ENCODE measurements at places on chromosomes 16 and 17. TPM values are rescaled to one million over a fixed set of nuclear protein-coding genes. Genes with fewer than 3 reads are reported as not detected.

Gene SBK1
- total RNA-seq: 23.6 TPM

DNA sequence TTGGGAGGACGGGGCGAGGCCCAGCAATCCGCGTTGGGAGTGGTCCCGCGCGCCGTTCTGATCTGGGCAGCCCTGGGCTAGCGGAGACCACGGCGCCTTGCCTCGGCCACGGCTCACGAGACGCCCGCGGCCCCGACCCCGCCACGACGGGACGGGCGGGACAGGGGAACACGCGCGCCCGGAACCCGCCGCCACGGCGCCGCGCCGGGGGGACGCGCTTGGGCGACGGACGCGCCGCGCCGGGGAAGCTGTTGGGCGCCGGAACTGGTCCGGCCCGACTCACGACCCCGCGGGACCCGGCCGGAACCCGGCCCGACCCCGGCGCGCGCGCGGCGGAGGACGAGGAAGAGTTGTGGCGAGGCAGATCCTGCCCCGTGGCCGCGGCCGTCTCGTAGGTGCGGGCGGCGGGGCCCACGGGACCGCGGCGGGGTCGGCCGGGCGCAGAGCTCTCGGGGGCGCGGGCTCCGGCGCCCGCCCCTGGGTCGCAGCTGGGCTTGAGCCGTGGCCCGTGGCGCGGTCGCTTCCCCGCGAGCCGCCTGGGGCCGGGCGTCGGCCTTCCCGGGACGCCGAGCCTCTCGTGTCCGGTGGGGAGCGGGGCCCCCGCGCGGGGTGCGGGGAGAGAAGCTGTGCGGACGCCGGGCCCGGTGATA, at the start of gene ACSF3:
TSS of gene ACSF3 (plus strand) at position 251 of the 650 bp plus-strand sequence. CDS start 6,830 bp downstream, outside the sequence.
- DNase-seq: peak; percentile 92

DNA sequence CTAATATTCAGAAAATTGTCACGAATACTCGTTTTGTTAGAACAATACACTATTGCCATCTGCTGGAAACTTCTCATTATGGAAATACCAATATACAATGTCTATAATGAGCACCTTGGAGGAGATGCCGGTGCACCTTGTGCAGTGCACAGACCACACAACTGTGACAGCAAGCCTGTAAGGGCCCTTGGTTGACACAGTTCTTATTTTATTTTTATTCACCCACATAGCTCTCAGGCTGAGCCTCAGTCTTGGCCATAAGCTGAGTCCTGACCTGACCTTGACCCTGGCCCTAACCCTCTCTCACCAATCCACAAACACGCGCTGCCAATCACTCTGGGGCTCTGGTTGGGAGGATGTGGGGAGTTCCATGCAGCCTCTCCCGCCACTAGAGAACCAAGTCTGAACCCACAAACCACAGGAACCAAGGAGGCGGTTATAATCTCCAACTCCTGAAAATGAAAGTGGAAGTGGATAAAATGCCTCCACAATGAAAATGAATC, 7.6 kb downstream of the AIPL1 start:
- no peak for DNase-seq

- no peak for DNase-seq
Measured at GRCh38 chr16:78195797-78196196, 96.3 kb downstream of the WWOX start.

Gene COL1A1
- 9.4 TPM for total RNA-seq

DNA sequence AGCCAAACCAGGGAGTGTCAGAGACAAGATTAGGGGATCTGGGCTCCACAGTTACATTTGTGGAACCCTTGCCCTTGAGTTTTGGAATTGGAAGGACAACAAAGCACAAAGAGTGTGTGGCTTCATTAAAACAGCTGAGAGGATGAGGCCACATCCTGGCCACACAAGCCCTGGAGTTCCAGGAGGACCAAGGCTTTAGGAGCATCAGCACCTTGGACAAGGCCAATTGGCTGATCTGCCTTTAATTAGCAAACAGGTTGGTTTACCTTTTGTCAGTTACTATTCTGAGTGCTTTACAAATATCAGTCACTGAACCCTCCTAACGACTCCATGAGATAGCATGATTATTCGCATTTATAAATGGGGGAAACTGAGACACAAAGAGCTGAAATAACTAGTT, 54.7 kb downstream of the SLC6A2 start:
- peak; percentile 41 for DNase-seq

GRCh38 chr17:7557775-7558543, 591 bp upstream of the TNFSF13 start:
- DNase-seq: peak; percentile 92

- no peak for DNase-seq
Measured at GRCh38 chr17:10033449-10033848, 128.4 kb upstream of the RCVRN start.

GRCh38 chr16:30620169-30620568, 10.0 kb upstream of the ZNF689 start:
- no peak for DNase-seq

Gene CACNG3
- not detected for total RNA-seq

DNA sequence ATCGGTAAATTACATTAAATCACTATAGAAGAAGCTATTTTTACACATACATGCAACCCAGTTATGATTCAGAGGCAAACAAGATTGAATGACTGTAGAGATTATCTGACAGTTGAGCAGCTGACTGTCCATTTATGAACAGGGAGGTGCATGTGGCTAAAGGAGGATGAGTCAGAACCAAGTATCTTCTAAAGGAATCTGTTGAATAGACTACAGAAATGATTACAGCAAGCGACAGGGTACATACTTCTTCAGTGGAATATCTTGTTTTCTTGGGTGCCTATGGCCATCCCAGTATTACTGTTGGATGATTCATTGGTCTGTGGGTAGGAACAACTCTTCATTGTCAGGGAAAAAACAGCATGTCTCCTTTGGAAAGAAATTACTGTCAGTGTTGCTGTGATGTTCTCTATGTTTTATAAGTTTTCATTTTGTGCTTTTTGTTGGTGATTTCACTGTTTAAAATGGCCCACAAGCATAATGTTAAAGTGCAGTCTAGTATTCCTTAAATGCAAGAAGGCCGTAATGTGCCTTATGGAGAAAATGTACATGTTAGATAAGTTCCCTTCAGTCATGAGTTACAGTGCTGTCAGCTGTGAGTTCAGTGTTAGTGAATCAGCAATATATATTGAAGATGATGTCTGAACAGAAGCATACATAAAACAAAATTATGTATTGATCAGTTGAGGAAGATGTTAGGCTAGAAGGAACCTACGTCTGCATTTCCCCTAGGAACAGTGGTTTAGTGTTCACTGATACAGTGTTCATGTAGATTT, 27.0 kb downstream of the CBFB start:
- no peak for DNase-seq

Gene DPEP3
- total RNA-seq: 0.03 TPM

DNA sequence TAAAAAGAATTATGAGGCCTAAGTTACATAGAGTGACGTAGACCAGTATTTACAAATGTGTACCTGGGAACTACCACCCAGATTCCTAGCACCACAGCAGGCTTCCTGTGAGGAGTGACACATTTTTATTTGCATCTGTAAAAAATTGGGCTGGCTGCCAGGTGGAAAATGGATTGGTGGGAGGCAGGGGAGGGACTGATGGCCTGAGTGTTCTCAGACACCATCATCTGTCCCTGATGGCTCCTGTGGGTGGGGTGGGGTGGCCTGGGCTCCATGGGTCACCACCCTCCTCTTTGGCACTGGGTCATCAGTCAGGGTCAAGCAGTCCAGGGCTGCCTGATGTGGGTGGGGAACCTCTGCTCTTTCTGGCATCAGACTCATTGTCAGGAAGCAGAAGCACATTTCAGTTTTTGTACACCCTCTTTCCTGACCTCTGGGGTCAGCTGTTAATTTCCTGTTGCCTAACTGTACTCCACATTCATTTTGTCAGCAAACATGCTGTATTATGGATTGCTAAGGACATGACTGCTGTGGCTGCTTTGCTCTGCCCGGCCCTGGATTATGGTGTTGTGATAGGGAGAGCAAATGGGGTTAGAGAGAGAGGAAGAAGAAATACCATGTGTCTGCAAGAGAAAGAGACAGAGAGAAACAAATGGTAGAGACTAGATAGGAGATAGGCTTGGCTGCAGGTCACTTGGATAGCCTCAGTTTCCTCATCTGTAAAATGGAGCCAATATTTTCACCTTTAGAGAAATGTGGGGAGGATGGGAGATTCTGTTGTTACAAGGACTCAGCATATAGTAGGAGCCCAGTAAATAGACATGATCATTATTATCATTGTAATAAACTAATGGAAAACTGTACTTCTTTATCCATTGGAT, 11.6 kb upstream of the MFAP4 start:
- DNase-seq: no peak

DNA sequence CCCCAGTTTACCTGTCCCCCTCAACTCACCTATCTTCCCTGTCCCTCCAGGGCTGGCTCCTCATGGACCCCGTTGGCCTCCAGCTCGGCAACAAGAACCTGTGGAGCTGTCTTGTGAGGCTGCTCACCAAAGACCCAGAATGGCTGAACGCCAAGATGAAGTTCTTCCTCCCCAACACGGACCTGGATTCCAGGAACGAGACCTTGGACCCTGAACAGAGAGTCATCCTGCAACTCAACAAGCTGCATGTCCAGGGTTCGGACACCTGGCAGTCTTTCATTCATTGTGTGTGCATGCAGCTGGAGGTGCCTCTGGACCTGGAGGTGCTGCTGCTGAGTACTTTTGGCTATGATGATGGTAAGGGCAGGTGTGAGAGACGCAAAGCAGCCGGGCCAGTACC, 31.3 kb downstream of the NLRC5 start:
- peak; percentile 14 for DNase-seq

- peak; percentile 92 for DNase-seq
Measured at GRCh38 chr17:42116705-42117396, 4.3 kb downstream of the KAT2A start.

DNA sequence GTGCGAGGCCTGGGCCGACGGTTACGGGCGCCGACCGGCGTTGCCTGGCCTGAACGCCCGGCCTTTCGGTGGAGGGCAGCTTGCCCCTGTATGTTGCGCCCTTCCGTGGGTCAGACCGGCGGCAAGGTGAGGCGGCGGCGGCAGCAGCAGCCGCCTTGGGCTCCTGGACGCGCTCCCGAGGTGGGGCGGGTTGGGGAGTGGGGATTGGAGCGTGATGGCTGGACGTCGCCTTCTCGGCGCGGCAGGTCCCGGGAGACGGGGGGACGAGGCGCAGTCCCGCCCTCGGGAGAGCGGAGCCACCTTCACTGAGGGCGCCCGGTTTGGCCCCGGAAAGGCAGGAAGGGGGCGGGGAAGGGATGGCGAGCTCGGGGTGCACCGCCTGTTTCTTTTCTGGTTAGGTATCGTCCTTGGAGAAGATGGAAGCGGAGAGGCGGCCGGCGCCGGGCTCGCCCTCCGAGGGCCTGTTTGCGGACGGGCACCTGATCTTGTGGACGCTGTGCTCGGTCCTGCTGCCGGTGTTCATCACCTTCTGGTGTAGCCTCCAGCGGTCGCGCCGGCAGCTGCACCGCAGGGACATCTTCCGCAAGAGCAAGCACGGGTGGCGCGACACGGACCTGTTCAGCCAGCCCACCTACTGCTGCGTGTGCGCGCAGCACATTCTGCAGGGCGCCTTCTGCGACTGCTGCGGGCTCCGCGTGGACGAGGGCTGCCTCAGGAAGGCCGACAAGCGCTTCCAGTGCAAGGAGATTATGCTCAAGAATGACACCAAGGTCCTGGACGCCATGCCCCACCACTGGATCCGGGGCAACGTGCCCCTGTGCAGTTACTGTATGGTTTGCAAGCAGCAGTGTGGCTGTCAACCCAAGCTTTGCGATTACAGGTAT, 671 bp downstream of the DGKE start:
- DNase-seq: peak; percentile 72

DNA sequence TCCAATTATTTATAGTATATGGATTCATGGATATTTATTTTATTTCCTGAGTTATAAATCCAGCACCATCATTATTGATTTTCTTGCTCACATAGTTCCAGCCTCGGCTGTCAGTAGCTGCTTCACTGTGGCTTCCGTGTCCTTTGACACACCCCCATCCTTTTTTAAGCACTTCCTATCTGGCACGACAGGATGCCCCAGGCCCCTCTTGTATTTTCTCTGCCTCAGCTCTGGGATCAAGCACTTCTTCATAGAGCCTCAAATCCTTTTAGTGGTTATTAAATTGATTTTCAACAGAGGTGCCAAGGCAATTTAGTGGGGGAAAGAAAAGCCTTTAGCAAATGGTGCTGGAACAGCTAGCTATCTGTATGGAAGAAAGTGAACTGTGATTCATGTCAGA, 59.8 kb downstream of the GAN start:
- DNase-seq: no peak

- peak; percentile 90 for DNase-seq
Measured at GRCh38 chr17:9002606-9003354, 18.5 kb upstream of the NTN1 start.

Gene XAF1
- total RNA-seq: not detected

DNA sequence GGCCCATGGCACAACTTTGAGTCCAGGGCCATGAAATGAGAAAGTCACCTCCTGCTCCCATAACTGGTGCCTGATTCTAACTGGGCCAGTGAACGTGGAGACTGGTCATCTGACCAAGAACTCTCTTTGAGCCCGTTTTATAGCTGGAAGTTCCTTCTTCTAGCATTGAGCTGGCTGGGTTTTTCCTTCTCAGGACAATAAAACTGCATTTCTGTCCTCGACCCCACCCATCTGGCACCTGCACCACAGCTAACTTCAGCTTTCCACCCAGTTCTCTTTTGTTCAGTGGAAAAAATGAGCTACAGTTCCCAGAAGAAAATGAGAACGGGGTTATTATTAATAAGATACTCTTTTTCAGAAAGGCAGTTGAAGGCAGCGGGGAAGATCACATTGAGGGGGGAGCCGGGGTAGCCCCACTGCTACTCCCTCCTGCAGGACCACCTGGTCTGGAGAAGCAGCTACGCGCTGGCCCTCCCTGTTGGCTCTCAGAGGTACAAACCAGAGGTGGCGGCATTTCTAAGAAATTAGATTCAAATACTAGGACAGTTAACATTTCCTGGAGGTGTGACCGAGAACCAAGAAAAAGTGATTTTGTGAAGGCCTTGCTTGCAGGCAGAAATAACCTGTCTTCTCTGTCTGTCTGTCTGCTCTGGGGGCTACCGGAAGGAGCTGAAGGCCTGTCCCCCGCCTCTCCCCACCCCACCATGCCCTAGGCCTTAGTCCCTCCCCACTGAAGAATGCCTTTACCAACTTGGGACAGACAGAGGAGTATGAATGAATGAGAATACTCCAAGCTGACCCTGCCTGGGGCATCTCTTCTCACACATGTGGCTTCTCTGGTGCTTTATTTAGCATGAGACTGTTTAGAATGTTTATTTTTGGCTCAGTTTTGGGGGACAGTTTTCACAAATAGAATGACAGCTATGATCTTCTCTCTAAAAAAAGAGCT, 123.9 kb downstream of the XYLT1 start:
- no peak for DNase-seq

DNA sequence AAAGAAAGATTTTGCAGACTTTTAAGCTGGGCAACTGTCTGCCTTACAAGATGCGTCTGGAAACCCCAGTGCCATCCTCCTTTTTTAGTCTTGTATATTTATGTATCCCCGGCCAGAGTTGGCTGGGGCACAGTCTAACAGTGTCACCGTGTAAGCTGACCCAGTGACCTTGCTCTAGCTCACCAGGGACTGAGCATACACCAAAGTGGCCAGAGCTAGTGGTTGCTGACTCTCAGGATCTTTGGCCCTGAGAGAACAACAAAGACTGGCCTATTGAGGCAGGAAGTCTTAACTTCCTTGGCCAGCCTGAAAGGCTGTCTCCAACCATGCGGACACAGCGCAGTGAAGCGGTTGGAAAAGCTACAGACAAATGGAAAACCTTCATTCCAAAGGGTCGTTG, 745.2 kb downstream of the WWOX start:
- DNase-seq: no peak

GRCh38 chr17:50114849-50115357, 15.1 kb downstream of the SAMD14 start:
- peak; percentile 88 for DNase-seq

Measured in H7 (cell line).